Stimulated activated CD4-positive, alpha-beta T cell treated with anti-CD3 and anti-CD28 coated beads, Interleukin-2, amount 100 ng/mL, for 4 hours (primary cell): ENCODE measurements at places on chromosomes 7 and 10.

DNA sequence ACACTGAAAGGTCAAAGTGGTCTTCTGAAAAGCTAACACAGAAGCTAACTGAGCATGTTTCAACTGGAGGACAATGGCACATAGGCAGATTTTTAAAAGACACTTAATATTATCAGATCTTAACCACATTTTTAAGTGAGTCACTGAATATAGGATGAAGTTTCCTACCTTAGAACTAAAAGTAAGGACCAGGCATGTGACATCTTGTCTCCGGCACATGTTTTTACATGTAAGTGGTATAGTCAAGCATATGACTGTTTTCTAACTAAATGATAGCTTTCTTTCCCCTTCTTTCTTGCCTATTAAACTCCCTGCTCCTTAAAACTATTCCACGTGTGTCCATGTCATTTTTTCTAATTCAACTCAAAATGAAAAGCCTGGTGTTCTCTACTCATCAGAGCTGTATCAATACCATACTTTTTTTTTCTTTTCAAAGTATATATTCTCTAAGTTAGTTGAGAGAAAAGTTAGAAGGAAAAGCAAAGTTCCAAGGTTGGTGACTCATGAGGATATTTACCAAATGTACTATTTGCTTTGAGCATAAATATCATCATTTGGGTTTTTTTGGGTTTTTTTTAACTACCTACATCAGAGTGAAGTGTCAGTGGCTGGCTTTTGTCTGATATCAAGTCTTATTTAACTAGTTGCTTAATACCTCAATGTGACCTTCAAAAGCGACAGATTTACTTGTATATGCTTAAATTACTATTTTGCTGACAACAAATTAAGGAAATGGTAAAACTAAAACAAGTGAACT is 127.5 kb downstream of the CRPPA start:
- DNase-seq = no peak

GRCh38 chr10:132142396-132143161 is 44.2 kb upstream of the DPYSL4 start:
- no peak for DNase-seq

- no peak for DNase-seq
Measured at GRCh38 chr10:77245953-77246352, 391.7 kb downstream of the KCNMA1 start.

- no peak for DNase-seq
Measured at GRCh38 chr10:3222626-3223025, 50.0 kb upstream of the PITRM1 start.

DNA sequence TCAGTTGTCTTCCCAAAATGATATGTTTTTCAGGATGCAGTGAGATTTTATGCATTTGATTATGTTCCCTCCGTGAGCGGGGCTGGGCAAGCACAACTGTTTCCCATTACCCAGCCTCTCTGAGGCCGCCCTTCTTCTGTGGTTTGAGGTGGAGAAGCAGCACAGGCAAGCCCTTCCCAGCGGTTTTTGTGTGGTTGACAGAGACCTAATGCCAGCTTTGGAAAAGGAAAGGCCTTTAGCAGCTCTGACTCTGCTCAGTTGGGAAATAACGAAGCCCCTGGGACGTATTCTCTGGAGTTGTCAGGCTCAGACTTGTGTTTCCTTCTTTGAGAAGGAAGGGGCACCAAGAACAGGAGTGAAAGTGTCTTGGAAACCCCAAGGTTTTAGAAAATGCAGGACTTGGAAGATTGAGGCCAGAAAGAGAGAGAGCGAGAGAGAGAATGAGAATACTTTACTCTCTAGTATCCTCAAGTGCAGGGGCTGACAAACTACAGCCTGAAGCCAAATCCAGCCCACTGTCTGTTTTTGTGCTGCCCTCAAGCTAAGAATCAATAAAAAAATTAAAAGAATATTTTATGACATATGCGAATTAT is 20.6 kb upstream of the PDCD4 start:
- no peak for DNase-seq

DNA sequence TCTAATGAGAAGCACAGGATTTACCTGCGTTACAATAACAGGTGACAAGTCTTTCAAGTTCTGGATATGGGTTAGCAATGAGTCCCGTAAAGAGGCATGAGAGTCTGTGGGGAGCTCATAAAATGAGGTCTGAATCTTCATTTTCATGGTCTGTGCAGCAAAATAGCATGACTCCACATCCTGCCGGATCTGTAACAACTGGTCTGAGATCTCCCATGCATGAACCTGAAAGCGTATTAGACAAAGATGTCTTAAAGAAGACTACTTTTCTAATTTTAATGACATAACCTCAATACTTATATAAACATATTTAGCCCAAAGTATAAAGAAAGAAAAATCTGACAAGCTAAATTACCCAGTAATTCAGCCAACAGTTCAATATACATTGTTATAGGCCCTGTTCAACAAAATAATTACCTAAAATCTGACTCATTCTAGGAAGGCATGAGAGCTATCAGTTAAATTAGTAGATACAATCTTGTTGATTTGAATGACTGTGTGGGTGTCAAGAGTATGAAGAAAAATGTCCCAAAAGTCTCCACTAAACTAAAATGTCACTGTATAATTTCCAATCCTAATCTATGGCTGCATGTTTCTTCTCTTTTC is 36.9 kb downstream of the TNPO3 start:
- DNase-seq = no peak

GRCh38 chr7:102446387-102447156 is 13.2 kb downstream of the ORAI2 start:
- DNase-seq = no peak

GRCh38 chr7:115145512-115145911 is 223.6 kb downstream of the MDFIC start:
- no peak for DNase-seq

GRCh38 chr7:4880218-4880617 is 3.3 kb downstream of the RADIL start:
- no peak for DNase-seq

GRCh38 chr10:93594518-93594917 is 6.5 kb downstream of the RBP4 start:
- DNase-seq = no peak

- DNase-seq = no peak
Measured at GRCh38 chr10:93577565-93577964, 11.1 kb downstream of the FFAR4 start.

GRCh38 chr10:125024497-125025234 is 82.7 kb downstream of the ZRANB1 start:
- DNase-seq = no peak

DNA sequence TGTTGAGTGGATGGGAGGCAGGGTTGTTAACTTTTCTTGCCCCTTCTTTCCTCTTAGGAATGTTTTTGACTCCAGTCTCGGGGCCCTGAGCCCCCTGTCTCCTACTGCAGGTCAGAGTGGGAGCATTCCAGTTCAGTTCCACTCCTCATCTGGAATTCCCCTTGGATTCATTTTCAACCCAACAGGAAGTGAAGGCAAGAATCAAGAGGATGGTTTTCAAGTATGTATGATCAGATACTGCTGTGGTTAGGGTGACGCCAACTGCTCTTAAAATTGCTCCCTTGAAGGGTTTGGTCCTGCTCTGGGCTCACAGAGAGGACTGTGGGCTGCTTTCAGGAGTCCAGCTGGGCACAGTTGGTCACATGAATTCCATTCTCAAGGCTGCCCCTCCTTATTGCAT is 22.0 kb downstream of the VWA2 start:
- DNase-seq = no peak

DNA sequence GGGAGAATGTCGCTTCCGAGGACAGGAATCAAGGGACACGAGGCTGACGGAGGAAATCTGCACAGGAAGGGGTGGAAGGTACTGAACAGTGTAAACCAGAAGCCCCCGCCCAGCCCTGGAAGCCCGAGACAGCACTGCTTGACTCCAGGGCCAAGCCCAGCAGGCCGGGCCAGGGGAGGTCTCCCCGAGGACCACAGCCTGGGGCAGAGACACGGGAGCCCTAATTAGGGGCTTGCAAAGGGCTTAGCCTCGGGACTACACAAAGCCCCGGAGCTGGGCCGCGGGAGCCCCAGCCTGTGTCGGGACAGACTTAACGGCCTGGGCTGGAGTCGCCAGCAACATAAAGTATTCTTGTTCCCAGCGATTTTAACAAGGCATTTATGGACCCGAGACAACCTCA is 50.8 kb downstream of the OAT start:
- DNase-seq = no peak

- no peak for DNase-seq
Measured at GRCh38 chr7:133703547-133703946, 423.6 kb upstream of the LRGUK start.

- no peak for DNase-seq
Measured at GRCh38 chr7:72038022-72038732, 374.0 kb downstream of the CALN1 start.

DNA sequence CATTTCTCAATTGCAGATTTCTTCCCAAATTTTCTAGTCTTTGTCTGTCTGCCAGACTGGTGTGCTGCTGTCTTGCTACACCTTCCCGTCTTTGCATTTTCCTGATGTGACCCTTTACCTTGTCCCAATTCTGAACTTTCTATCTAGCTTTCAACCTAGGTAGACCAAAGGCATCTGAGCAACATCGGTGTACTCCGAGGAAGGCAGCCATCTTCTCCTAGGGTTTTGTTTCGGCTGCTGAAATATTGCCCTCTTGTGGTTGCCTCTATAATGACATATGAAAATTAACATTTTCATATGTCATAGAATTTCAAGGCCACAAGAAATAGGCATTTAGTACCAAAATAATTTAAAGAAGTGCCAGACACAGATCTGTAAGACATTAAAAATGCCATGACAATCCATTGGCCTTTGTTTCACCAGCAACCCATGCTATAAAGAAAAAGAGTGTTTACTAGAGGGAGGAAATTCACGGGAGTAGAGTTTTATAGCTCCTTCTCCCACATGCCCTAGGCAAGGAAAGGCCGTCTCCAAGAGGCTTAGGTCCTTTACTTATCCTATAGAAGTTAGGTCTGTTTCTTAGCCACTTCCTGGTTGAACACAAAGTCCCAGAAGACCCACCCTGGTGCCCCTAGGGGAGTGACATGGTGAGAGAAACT is 23.4 kb downstream of the OR9A2 start:
- DNase-seq = peak; percentile 13

DNA sequence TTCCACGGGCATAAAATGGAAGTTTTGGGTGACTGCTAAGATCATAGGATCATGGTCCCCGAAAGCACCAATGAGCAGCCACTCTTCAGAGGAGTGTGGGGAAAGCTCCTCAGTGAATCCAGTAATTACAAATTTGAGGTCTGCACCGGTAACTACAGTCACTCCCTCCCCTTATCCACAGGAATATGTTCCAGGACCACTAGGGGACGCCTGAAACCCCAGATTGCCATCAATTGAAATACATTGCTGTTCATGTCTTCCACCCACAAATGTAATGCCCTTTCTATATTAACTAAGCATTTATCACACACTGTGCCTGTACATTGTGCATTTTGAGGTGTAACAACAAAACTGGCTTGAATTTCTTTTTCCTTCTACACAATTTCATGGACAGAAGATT is 447.9 kb upstream of the PFKP start:
- no peak for DNase-seq

GRCh38 chr10:43166880-43167497 is 28.7 kb downstream of the CSGALNACT2 start:
- no peak for DNase-seq

- no peak for DNase-seq
Measured at GRCh38 chr10:128077155-128077875, 48.9 kb downstream of the MKI67 start.

DNA sequence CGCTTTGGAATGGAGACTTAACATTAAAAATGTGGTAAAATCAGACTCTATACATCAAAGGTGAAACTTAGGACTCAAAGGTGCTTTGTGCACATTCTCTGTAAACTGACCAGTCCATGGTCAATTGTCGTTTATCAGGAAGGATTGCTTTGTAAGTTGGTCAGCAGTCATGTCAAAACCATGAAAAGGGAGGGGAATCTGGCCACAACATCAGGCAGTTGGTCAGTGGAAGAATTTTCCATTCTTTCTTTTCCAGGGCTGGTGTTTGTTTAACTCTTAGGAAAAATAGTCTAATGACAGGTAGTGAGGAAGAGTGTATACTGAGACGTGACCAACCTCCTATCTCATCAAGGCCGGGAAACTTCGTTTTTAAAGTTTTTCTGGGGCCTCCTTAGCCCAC is 226.5 kb downstream of the ADK start:
- DNase-seq = no peak

DNA sequence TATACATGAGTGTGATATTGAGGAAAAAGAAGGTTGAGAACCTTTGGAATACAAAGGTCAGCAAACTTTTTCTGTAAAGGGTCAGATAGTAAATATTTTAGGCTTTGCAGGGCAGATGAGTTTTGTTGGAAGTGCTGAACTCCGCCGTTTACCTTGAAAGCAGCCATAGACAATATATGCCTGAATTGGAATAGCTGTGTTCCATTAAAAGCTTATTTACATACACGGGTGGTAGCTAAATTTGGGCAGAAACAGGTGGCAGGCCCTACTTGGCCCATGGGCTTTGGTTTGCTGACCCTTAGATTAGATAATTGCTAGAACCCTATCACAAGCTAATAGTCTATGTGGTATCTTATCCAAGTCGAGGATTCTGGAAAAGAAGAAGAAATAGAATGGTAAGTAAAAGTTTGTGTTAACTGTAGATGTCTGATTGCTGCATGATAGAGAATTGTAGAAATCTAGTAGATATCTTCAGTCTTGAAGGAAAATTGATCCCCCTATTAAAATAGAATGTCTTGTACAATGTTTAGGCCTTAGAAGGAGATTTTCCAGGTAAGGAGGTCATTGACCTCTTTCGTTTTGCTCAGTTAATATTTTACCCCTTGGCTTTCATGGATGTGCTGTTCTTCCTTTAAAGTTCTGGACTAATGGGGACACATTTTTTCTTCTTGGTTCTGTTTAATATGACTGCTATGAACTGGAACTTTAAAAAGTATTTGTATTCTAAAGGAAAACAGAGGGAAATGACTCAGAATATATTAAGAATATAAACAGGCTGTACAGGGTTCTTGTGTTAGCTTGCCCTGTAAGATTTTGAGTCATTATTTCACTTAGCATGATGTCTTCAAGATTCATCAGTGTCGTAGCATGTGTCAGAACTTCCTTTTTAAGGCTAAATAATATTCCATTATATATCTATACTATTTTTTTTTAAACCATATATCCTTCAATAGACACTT is 8.0 kb downstream of the RBM33 start:
- DNase-seq = no peak

GRCh38 chr10:117130346-117130745 is 7.7 kb downstream of the VAX1 start:
- DNase-seq = no peak

DNA sequence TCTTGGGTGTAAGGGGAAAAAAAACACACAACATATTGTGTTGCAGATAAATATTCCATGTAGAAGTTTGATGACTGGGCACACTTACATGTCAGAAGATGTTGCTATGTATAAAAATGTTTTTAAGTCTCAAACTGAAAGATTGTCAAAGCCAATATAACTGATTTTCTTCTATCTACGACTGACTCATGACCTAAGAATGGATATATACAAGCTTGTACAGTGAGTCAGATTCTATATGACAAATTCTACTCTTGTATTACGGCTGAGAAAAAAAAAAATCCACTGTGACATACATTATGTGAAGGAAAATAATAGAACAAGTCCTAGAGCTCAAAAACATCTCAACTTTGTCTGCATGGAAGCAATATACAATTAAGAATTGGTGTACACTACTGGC is 343.0 kb upstream of the PCDH15 start:
- no peak for DNase-seq
